MV-4-11 (cell line): ENCODE measurements at places on chromosomes 1 and 21.
A peak's percentile ranks its signal among the peaks of the same experiment; 100 is the strongest.

- no peak for DNase-seq
Observed at GRCh38 chr1:238772322-238772721, 614.0 kb upstream of the CHRM3 start.

- DNase-seq = no peak
Observed at GRCh38 chr1:113890816-113891215, 3.4 kb upstream of the BCL2L15 start.

GRCh38 chr1:65420590-65421350, at the start of the genes LEPR and LEPROT:
Gene LEPR, plus strand, starts transcription at chr1:65420668. Its CDS starts 144,898 bp downstream, at chr1:65565566.
Gene LEPROT, plus strand, starts transcription at chr1:65420668. Its CDS starts 57 bp downstream, at chr1:65420725.
- no peak for DNase-seq

DNA sequence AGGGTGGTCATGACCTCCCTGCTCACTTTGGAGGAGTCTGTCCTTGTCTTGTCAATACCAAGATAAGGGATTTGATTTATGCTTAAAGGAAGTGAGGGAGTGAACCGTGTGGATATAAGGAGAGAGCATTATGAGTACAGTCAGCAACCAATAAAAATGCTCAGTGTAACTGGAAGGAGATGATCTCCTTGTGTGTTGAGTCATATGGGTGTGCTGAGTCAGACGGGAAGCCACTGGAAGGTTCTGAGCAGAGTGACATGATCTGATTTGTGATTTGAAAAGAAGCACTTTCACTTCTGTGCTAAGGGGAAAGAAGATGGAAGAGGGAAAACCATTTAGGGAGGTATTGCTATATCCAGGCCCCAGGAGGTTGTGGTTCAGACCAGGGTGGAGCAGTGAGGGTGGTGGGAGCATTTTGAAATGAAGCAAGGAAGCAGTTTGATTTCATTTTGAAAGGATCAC, 2.5 kb upstream of the BCL10 start:
- DNase-seq = peak; percentile 81

DNA sequence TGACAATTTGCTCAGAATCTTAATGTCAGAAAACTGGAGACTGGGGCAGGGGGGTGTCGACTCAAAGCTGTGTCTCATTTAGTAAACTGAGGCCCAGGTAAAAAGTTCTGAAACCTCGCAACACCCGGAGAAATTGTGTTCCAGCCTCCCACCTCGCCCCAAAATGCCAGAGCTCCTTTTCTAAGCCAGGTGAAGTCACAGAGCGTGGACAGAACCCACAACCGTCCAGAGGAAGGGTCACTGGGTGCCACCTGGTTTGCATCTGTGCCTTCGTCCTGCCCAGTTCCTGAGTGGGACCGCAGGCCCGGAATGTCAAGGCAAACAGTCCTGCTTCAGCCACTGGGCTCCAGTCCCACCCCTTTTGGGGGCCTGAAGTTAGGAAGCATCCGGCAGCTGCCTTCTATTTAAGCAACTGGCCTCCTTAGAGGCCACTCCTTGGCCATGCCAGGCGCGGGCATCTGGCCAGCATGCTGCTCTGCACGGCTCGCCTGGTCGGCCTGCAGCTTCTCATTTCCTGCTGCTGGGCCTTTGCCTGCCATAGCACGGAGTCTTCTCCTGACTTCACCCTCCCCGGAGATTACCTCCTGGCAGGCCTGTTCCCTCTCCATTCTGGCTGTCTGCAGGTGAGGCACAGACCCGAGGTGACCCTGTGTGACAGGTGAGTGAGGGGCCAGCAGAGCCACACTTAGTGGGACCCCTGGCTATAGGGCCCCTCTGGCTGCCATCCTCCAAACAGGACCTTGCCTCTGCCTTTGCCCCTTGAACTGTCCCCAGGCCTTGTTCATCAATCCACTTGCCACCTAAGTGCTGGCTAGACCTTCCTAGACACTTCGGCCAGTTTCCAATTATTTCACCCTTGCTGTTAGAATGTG, at the start of gene TAS1R1:
TSS of gene TAS1R1 (plus strand) at position 401 of the 872 bp plus-strand sequence. CDS start at position 468, 67 bp downstream.
- DNase-seq = no peak

DNA sequence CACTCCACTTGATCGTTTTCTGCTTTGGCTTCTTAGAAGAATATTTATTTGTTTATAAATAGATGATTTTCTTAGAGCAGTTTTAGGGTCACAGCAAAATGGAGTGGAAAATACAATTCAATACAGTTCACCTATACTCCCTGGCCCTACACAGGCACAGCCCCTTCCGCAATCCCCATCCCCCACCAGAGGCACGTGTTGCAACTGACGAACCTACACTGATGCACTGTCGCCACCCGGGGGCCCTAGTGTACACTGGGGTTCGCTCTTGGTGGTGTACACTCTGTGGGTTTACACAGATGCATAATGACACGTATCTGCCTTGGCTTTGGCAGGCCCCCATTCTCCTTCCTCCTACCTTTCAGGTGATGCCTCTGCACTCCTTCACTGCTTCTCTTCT, 8.0 kb downstream of the ECHDC2 start:
- no peak for DNase-seq

- no peak for DNase-seq
Observed at GRCh38 chr21:41767606-41768436, 969 bp upstream of the RIPK4 start.

DNA sequence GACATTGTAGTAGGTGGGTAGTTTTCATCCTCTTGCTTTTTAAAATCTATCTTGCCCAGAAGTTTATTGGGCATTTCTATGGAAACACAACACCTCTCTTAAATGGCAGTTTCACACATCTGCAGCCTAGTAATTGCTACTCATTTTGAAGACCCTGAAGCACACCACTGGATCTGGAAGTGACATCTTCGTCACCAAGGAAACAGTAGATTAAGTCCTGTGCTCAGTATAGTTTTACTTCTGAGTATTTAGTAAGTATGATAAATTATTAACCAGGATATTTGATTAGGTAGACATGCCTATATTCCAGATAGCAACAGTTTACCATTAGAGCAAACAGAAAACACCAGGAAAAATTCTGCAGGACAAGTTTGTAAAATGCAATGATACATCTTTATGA, 48.7 kb downstream of the UCK2 start:
- DNase-seq = no peak

- peak; percentile 5 for DNase-seq
Observed at GRCh38 chr1:60390593-60391282, 317.2 kb upstream of the C1orf87 start.

GRCh38 chr1:36182734-36183133, 26.8 kb downstream of the MAP7D1 start:
- no peak for DNase-seq

DNA sequence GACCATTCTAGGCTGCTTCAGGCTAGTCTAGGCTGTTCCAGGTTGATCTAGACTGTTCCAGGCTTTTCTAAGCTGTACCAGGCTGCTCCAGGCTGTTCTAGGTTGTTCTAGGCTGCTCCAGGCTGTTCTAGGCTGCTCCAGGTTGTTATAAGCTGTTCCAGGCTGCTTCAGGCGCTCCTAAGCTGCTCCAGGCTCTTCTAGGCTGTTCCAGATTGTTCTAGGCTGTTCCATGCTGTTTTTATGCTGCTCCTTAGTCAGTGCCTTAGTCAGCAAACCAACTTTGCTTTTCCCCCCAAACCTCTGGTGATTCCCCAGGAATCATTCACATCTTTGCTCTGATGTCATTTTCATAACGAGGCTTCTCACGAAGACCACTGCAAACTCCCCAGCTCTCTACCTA, 171.4 kb upstream of the GALNT2 start:
- DNase-seq = peak; percentile 2

GRCh38 chr21:41869771-41870170, 9.4 kb downstream of the PRDM15 start:
- DNase-seq = no peak

DNA sequence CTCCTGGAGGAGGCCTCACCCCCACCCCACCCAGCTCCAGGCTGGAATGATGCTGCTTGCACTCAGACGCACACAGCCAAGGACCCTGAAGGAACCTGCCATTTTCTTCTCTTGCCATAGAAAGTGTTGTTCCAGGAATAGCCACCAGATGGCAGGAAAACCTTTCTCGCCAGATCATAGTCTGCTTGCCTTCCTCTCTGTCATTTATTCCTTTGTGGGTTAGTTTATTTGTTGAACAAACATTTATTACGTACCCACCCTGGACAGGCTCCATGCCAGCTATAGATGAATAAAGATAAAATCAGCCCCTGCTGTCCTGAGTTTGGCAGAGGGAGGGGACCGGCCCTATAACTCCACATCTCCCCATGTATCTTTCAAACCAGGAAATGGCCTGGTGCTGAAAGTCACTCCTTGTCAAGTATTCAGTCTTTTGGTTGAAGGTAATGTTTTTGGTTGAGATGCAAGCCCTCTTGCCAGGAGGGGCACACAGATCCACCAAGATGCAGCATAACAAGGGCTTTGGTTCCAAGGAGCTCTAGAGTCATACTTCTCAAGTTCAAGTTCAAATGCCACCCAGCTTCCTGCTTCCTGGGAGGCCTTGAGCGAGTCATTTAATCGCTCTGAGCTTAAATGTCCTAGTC, 7.0 kb upstream of the KCNC4 start:
- DNase-seq = peak; percentile 69

DNA sequence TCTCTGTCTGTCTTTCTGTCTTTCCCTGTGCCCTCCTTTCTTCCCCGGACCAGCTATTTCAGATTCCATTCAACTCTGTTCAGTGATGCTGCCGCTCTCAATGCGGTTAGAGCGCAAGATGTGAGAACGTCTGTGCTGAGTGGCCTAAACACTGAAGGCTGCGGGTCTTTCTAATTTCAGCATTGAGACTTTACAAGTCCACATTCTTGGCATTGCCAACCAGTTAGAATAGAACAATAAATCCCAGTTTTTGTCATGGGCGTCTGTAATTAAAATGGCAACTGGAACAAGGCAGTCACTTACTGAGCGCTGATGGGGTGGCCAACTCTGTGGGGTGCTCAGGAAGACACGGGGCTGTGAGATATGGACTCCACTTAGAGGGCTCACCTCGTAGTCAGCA, 112.8 kb downstream of the DHRS3 start:
- DNase-seq = no peak

- DNase-seq = no peak
Observed at GRCh38 chr1:51518586-51519047, 449 bp downstream of the EPS15 start.

- DNase-seq = no peak
Observed at GRCh38 chr1:205294175-205294917, 27.2 kb downstream of the NUAK2 start.

- no peak for DNase-seq
Observed at GRCh38 chr1:118300808-118301207, 115.8 kb upstream of the SPAG17 start.

GRCh38 chr21:31927689-31928353, 55.0 kb downstream of the HUNK start:
- no peak for DNase-seq

GRCh38 chr21:25561668-25562641, 45.3 kb downstream of the MRPL39 start:
- peak; percentile 92 for DNase-seq

- no peak for DNase-seq
Observed at GRCh38 chr21:34054259-34054658, 19.1 kb upstream of the MRPS6 start.

DNA sequence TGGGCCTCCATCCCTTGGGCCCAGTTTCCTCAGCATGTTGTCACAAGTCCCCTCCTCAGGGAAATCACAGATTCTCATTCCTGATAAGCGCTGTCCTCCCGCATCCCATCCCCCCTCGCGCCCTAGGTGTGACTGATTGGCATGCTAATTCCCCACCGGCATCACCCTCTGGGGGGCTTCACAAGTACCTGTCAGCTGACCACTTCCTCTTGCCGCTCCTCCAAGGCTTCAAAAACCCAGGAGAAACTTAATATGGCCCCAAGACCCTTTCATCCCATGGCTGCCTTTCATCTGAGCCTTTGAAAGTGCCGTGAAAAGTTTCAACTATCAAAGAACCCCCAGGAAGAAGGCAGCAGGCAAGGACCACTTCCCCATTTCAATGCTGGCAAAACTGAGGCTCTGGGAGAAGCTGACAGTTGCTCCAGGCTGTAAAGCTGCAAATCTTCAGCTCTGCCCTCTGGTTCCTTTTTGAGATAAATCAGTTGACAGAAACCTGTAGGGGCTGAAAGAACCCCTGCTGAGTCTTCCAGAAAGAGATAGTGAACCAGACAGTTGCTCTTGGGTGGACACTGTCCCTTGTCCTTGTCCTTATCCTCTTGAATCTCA, 12.8 kb upstream of the MIXL1 start:
- no peak for DNase-seq

DNA sequence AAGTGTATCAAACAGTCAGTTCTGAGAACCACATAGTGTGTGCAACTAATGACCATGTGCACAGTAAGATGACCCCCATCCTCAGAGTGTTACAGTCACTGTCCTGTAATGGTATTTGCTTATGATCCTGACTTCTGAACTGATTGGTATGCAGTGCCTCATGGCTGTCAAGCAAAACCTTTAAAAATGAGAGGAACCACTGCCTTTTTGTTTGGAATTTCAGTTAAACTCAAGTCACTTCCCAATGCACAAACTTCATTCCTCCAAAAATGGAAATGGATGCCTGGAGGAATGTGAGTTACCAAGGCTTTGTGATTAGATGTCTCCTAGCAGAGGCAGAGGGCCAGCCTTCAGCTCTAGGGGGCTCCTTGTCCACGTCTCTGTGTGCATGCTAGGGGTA, 10.5 kb downstream of the C1orf198 start:
- no peak for DNase-seq

GRCh38 chr1:205091043-205091740, 6.9 kb upstream of the TMEM81 start:
- no peak for DNase-seq

DNA sequence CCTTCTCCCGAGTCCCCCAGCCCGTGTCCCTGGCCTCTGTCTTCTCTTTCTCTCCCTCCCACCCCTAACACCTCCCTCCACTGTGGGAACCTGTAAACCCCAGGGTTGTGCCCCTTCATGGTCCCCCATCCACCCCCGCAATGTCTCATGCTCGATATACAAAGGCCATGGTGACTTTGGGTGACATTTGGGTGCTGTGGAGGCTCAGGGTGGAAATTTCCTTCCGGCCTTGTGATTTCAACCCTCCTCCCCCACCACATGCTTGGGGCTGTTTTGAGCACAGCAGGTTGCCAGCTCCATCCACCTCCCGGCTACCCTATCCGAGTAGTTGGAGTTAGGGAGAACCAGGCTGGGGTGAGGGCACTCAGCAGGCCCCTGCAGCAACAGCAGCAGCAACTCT, 25.7 kb upstream of the VPS13D start:
- no peak for DNase-seq
